ENCODE measurements at places on chromosomes 5 and 9.

DNA sequence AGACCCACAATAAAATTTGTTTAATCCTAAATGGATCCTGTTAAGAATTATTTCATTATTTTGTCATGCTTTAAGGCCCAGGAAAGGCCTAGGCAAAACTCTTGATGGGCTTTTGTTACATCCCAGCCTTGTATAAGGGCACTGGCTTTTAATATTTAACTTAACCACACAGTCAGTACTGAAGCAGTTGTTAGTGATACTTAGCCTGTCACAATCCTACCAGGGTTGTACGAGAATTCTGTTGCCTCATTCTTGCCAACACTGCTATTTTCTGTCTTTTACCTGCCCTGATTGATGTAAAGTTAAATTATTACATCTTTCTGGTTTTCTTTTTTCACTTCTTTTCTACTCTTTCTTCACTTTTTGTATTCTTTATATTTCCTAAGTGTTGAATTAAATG is 10.9 kb downstream of the ZNF169 start:
- no peak for DNase-seq

GRCh38 chr5:429453-430188 is 13.4 kb upstream of the EXOC3 start:
- DNase-seq: no peak

- DNase-seq: no peak
These were observed 44.6 kb upstream of the NFIB start for GRCh38 chr9:14358523-14358922.

DNA sequence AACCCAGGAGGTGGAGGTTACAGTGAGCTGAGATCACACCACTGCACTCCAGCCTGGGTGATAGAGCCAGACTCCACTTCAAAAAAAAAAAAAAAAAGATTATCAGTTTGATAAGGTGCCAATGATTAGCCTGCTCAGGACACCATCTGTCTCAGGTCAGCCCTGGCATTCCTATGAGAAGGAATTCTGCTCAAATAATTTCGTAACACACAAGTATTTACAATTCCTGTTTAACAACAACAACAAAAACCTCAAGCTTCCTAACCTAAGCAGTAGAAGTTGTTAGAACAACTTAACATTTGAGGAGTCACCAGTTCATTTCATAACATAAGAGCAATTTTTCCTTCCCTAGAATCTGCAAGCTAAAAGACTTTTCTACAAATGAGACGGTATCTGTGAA is 85.0 kb downstream of the LHFPL2 start:
- no peak for DNase-seq

- DNase-seq: no peak
These were observed 16.6 kb downstream of the MAP1B start for GRCh38 chr5:72123764-72124376.

DNA sequence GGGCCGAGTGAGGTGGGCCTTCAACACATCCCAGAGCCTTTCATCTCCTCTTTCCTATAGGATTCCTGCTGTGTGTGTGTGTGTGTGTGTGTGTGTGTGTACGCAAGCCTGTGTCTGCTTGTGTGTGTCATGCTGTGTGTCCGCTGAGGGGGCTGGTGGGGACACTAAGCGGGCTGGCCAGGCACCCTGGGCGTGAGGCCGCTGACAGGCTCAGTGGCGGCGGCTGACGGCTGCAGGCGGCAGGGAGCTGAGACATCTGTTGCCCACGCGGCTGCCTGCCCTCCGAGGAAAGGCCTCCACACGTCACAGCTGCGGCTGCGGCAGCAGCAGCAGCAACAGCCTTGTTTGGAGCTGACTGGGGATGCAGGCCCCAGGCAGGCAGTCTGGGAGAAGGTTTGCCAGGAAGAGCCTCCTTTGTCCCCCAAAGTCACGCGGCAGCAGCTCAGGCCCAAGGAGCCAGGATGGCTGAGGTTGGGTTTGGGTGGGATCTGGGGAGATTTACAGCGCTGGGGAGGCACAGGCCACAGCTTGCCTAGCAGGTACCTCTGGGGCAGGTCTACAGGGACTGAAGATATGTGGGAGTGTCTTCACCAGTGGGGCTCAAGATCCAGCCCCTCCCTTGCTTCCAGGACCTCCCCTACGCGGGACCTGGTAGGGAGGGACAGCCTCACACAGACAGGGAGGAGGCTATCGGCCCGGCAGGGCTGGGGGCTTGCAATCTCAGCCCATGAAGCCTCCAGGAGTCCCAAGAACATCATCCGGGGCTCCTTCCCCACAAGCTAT is 1.8 kb downstream of the PDLIM4 start:
- no peak for DNase-seq

DNA sequence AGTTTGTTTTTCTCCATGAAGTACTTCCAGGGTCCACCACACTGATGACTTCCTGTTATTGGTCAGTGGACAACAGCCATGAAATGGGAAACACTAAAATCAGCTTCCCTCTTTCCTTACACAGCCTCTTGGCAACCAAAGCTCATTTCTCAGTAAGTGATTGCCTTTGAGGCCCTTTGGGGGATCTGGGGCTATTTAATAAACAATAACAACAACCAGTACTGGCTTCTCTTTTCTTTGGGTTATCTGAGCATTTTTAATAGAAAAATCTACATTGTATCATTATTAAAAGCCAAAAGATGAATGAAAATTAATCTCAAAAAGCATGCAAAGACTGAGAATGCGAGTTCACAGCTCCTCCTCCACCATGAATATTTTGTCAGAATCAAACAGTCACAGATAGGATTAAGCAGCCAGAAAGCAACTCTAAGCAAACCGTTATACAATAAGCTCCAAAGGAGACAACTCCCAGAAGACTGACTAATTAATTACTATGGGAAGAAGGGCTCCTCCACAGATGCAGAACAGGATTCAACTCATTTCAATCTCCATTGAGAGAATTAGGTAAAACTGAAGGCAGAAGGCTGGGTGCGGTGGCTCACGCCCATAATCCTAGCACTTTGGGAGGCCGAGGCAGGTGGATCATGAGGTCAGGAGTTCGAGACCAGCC is 68.3 kb downstream of the SERINC5 start:
- no peak for DNase-seq

GRCh38 chr5:93209476-93209875 is 371.5 kb downstream of the NR2F1-AS1 start:
- DNase-seq: no peak

GRCh38 chr5:132759114-132760048 is 12.2 kb downstream of the CCNI2 start:
- DNase-seq: no peak

DNA sequence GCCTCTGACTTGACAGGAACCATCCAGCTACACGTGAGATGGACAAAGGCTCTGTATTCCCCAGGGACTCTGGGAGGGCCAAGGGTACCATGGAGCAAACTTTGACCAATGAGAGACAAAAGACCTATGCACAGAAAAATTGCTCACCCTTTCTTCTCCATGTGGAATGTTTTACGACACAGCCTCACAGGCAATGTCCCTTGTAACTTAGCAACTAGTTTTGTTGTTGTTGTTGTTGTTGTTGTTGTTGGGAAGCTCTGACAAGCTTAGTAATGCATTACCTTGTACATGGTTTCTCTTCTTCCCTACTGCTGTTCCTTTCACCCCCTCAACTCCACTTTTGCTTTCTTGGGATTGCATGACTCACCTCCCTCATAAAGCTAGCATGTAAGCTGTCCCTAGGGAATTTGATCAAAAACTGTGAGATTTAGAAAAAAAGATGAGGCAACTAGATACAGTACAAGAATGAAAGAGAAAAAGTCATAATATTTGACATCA is 550.9 kb downstream of the RAB3C start:
- DNase-seq: no peak

GRCh38 chr9:134643222-134643671 is 1.6 kb downstream of the COL5A1 start:
- no peak for DNase-seq

DNA sequence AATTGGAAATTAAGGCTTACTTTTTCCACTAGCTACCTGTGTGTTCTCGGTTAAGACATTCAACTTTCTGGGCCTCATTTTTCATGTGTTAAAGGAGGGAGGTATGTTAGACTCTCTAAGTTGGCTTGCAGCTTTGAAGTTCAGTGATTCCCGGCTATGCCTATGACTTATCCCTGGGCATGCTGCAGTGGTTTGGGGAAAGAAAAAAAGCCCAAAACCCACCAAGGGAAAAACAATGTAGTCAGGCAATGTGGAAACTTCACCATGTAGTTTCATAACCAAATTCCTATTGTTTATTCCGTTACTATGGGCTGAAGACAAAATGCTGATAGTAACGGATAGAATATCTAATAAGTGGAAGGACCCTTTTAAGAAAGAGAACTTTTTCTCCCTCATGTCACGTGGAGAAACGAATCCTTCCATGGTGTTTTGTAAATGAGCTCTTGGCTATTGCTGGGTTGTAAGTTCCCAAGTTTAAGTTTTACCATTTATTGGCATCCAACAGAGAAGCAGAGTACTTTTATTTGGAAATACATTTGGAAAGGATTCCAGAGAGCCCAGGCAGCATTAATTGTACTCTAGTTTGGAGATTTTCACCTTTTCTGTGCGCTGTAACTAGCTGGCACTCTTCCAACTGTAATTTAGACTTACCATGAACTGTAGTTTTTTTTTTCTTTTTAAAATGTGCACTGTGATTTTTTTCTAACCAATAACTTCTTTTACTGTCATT is 84.9 kb upstream of the MPDZ start:
- no peak for DNase-seq

GRCh38 chr5:149265597-149265996 is 6.1 kb upstream of the AFAP1L1 start:
- DNase-seq: no peak

DNA sequence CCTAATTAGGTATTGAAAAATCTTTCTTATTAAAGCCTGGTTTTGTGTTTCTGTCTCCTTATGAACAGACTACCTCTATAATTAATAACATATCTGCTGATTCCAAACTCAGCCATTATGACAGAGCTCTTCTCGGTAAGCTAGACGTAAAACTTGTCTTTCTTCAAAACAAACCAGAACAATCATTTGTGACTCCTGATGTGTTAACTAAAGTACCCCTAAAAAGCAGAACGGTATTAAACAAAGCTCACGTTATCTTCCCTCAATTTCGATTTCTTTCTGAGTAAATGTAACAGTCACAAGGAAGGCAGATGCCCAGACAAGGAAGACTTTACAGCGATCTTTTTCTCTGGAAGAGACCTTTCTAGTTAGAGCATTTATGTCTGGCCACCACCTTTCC is 1.8 kb downstream of the SEMA5A start:
- DNase-seq: no peak

- no peak for DNase-seq
These were observed 83.7 kb downstream of the GALNT10 start for GRCh38 chr5:154273963-154274827.

DNA sequence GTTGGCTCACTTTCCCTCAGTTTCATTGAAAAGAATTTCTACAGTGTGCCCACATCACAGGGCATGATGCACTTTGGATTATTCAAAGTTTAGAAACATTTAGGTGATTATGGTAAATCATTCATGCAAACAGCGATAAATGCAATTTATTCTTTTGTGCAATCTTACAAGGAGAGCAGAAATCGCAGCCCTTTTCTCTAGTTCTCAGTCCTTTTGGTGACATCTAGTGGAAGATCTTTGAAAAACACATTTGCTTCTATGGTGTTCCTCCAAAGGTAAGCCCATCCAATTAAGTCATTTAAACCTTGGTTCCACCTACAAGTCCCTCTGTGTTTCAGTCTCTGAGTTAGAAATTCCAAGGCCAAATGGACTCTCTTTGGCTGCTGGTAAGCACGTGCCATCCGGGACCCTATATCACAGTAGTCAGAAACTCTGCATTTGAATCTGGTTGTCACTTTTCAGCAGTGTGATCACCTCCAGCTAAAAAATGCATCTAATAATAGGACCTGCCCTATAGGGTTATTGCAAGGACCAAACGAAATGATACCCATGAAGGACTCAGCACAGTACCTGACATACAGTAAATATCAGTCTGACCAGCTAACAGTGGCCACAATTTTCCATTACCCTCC is 66.4 kb downstream of the MACROH2A1 start:
- DNase-seq: no peak

Measured in activated naive CD4-positive, alpha-beta T cell (primary cell).